ENCODE measurements at places on chromosomes 7 and 10. TPM values are rescaled to one million over a fixed set of nuclear protein-coding genes. Genes with fewer than 3 reads are reported as not detected.

DNA sequence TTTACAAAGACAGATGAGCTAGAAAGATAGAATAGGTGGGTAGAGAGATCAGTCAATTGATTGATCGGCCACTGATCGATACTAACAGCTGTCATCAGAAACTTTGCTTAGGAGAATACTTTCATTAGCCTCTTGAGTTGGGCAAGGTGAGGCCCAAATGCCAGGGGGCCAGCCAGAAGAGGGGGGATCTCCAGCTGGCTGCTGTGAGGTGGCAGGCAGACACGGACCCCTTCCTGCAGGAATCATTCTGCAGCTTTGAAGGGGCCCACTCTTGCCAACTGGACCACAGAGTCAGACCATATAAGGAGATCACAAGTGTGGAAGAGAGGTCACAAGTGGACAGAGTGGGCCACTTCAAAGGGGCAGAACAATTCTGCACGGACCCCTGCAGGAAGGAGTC lies 62.9 kb upstream of the DOCK1 start:
- no peak for DNase-seq

- DNase-seq, result no peak
Measured at GRCh38 chr7:37957221-37957970, 37.0 kb downstream of the EPDR1 start.

Gene ATP6V0A4
- total RNA-seq, result 0.33 TPM

- no peak for DNase-seq
Measured at GRCh38 chr10:71255808-71256660, 43.7 kb downstream of the UNC5B start.

GRCh38 chr7:147249956-147250355 lies 1133.4 kb downstream of the CNTNAP2 start:
- no peak for DNase-seq

GRCh38 chr7:91185771-91186170 lies 78.5 kb upstream of the FZD1 start:
- DNase-seq, result no peak

DNA sequence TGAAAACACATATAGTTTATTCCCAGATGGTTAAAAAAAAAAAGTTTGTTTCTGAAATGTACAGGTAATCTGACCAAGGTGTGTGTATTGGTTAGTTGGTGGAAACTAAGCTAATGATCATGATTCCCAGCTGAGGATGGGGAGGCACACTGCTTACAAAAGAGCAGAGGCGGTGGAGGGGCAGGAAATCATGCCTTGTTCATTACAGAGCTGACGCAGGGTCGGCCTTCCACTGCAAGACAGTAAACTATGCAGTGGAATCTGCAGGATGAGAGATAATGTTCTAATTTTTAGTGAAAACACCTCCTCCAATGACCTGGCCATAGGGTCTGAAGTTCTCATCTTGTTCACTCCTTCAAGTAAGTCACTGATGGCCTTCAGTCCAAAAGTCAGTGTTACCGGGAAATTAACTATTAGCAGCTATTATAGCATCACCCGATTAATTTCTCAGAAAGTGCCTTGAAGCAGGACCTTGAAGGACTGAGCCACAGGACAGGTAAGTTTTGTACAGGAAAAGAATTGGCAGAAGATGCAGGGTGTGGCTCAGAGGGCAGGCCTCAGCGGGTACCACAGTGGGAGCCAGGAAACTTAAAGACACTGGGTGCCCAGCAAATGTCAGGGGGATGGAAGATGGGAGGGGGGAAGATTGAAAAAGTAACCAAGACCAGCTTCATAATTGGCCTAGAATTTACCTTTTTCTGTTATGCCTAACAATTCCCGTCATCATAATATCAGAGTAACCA lies 36.0 kb downstream of the MYOF start:
- DNase-seq, result no peak

GRCh38 chr7:516606-517456 lies 2.8 kb downstream of the PDGFA start:
- peak; percentile 72 for DNase-seq

GRCh38 chr7:36796850-36797536 lies 72.7 kb upstream of the AOAH start:
- DNase-seq, result no peak

DNA sequence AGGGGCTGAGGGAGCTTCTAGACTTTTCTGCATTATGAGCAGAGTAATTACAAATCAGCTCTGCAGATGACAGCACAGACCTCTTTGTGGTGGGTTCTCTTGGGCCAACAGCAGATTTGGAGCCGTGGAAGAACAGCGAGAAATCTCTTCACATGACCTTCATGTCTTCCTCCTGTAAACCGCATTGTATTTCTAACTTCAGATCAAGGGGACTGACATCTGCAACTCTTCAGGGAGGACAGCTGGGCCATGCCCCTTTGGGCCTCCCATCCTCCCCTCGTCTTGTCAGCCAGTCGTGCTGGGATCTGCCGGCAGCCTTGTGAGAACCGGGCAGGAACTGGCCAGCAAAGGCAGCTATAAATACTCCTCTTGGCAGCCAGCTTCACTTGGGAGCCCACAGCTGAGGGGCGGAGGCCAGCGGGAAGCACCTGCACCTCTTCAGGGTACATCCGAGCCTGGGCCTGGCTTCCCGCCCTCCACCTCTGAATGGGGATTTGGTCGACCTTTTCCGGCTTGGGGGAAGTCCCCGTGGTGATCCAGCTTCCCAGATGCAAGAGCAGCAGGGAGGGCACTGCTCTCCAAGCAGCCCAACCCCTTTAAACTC lies 54.7 kb downstream of the STEAP1B start:
- DNase-seq, result no peak

Gene FFAR4
- not detected for total RNA-seq

- DNase-seq, result no peak
Measured at GRCh38 chr10:33832124-33832787, 497.8 kb upstream of the NRP1 start.

GRCh38 chr7:106744563-106745091 lies 83.7 kb upstream of the CCDC71L start:
- no peak for DNase-seq

DNA sequence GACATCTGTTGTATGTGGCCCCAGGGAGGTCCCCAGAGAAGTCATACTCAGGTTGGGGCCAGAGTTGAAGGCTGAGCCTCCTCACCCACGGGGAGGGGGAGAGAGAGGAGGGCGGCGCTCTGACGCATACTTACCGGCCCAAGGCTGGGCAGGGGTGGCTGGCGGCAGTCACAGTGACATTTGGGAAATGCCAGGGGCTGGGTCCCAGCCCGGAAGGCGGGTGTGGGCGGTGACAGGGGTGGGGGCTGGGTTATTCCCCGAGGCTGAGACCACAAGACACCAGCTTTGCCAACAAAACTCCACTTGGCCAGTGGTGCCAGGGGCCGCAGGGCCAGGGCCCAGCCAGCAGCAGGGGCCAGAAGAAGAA lies 41.1 kb downstream of the RASGEF1A start:
- DNase-seq, result no peak

GRCh38 chr7:46547044-46547443 lies 626.0 kb upstream of the IGFBP3 start:
- DNase-seq, result no peak

DNA sequence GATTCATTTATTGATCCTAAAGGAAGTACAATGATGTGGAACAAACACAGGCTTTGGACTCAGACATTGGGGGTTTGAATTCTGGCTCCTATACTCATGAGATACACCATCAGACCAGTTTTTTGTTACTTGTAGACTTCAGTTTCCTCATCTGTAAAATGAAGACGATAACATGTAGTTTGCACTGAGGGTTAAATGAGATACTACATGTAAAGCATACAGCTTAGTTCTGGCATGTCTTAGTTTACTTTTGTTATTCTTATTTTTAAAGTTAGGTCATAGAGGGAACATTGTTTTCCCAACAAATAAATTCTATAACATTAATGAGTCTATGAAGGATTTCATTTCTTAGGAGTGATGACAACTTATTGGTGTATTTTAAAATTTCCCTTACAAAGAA lies 183.5 kb upstream of the FAM3C start:
- no peak for DNase-seq

Gene TCF7L2
- total RNA-seq, result 3.1 TPM

Measured in activated naive CD4-positive, alpha-beta T cell treated with anti-CD3 and anti-CD28 coated beads, Interleukin-2, amount 50 U/mL, for 72 hours (primary cell).